NAMALWA (cell line): ENCODE measurements at places on chromosomes 12 and 14.

- DNase-seq = no peak
Observed at GRCh38 chr12:23113781-23114180, 488.8 kb downstream of the ETNK1 start.

- no peak for DNase-seq
Observed at GRCh38 chr12:43736927-43737440, 21.6 kb downstream of the PUS7L start.

GRCh38 chr12:76611533-76611932 lies 52.0 kb upstream of the OSBPL8 start:
- DNase-seq = no peak

DNA sequence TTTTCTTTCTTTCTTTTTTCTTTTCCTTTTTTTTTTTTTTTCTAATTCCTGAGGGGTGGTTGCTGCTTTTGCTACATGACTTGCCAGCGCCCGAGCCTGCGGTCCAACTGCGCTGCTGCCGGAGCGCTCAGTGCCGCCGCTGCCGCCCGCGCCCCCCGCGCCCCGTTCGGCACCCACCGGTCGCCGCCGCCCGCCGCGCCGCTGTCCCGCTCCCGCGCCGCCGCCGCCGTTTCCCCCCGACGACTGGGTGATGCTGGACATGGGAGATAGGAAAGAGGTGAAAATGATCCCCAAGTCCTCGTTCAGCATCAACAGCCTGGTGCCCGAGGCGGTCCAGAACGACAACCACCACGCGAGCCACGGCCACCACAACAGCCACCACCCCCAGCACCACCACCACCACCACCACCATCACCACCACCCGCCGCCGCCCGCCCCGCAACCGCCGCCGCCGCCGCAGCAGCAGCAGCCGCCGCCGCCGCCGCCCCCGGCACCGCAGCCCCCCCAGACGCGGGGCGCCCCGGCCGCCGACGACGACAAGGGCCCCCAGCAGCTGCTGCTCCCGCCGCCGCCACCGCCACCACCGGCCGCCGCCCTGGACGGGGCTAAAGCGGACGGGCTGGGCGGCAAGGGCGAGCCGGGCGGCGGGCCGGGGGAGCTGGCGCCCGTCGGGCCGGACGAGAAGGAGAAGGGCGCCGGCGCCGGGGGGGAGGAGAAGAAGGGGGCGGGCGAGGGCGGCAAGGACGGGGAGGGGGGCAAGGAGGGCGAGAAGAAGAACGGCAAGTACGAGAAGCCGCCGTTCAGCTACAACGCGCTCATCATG lies 654 bp downstream of the FOXG1 start:
- no peak for DNase-seq

DNA sequence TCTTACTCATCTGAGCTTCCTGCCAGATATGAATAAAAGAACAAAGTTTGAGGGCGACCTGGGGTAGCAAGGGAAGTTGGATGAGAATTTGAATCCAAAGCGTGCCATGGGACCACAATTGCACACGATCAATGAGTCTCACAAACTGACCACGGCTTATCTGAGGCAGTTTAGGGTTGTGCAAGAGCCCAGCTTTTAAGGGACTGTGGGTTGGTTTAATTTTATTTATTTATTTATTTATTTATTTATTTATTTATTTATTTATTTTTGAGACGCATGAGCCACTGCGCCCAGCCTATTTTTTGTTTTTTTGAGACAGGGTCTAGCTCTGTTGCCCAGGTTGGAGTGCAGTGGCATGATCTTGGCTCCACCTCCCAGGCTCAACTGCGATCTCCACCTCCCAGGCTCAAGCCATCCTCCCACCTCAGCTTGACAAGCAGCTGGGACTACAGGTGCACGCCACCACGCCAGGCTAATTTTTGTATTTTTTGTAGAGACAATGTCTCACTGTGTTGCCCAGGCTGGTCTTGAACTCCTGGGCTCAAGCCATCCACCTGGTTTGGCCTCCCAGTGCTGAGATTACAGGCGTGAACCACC lies 1.1 kb downstream of the AMDHD1 start:
- no peak for DNase-seq

- DNase-seq = no peak
Observed at GRCh38 chr12:1505576-1505975, 88.8 kb downstream of the FBXL14 start.

- DNase-seq = no peak
Observed at GRCh38 chr14:98954349-98955000, 317.5 kb downstream of the BCL11B start.

DNA sequence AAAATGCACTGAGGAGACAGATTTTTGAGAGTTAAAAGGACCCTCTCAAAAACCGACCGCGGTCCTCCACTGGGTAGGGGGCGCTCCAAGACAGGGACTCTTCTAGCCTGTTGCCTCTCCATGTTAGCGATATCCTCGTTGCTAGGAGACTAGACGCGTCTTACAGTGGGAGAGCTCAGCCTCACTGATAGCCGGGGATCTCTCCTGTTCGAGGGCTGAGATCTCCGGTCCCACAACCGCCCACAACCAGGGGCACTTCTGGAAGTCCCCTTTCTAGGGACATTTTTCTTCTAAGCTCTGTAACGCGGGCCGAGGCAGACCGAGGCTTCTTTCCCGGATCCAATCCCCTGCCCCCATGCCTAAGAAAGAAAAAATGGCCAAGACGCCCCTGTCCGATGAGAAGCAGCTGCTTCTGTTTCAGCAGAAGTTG lies 21.3 kb downstream of the FKBP11 start:
- peak; percentile 94 for DNase-seq

DNA sequence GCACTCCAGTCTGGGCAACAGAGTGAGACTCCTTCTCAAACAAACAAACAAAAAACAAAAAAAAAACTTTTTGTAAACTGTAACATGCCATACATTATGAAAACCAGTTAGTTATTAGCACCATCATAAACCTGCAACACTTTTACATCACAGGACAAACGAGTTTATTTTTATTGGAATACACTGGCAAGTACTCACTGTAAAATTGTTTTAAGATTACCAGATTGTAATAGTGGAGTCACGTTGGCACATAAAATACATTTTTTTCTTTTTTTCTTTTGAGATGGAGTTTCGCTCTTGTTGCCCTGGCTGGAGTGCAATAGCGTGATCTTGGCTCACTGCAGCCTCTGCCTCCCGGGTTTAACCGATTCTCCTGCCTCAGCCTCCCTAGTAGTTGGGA lies 15.7 kb downstream of the FKBP3 start:
- no peak for DNase-seq

DNA sequence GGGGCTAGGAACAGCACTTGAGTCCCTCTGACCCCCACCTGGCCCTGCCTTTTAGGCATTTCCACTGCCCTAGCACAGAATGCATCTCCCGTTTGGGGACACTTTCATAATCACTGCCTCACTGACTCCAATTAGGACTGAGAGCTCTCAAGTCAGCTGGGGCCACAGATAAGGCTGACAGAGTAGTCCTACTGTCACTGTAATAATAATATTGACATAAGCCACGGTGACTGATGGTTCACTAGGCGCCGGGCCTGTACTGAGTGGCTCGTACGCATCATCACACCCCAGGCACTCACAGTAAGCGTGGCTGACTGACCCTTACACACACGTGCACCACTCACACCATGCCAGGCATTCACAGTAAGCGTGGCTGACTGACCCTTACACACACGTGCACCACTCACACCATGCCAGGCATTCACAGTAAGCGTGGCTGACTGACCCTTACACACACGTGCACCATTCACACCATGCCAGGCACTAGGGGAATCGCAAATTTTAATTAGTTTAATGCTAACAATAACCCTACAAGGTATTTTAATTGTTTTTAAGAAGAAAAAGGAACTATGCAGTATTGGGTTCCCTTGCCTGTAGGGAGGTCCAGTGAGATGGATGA lies 87.7 kb downstream of the CHGA start:
- DNase-seq = no peak

DNA sequence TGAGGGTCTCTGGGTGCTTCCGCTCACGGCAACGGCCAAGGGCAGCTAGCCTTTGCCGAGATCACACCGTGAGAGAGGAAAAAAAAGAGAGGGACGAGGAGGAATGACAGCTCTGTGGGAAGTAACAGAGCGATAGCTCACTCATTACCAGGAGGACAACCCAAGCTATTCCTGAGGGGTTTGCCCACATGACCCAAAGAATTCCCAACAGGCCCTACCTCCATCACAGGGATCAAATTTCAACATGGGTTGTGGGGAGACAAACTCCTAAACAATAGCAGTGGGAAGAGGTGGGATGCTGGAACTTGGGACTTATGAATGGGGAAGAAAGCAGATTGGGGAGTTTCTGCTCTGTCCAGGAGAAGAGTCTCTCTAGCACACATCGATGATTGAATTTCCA lies 180.6 kb downstream of the LRRK2 start:
- no peak for DNase-seq

- no peak for DNase-seq
Observed at GRCh38 chr14:44412858-44413569, 94.1 kb downstream of the FSCB start.

DNA sequence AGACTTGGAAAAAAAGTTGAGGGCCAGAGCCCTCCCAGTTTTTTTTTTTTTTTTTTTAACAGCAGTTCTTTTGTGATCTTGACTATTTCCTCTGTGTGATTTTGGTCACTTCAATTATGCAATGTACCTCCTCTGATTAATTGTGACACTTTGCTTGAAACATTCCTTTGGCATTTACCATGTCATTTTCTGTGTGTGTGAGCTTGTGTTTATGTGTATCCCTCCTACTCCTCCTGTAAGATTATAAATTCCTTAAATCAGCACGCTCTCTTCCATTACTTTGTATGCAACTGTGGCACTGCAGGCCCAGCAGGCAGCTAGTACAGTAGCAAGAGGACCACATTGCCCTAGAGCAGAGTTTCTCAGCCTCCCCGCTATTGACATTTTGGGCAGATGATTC lies 33.2 kb upstream of the GALNT16 start:
- DNase-seq = no peak

DNA sequence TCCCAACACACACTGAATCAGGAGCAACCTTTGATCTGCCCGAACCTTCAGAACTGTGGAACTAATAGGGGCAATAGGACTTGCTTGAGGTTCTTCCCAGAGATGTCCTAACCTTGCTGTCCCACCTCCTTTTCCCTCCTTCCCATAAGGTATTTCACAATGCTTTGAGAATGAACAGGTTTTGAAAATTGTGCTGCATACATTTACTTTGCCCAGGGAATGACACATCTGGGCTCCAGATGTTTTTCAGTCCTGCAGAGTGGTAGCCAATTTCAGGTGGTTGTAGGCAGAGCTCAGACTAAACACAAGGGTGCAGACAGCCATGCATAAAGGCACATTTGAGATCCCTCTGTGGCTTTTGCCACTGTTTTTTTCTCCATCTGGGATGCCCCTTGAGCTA lies 206.7 kb upstream of the PWP1 start:
- no peak for DNase-seq

DNA sequence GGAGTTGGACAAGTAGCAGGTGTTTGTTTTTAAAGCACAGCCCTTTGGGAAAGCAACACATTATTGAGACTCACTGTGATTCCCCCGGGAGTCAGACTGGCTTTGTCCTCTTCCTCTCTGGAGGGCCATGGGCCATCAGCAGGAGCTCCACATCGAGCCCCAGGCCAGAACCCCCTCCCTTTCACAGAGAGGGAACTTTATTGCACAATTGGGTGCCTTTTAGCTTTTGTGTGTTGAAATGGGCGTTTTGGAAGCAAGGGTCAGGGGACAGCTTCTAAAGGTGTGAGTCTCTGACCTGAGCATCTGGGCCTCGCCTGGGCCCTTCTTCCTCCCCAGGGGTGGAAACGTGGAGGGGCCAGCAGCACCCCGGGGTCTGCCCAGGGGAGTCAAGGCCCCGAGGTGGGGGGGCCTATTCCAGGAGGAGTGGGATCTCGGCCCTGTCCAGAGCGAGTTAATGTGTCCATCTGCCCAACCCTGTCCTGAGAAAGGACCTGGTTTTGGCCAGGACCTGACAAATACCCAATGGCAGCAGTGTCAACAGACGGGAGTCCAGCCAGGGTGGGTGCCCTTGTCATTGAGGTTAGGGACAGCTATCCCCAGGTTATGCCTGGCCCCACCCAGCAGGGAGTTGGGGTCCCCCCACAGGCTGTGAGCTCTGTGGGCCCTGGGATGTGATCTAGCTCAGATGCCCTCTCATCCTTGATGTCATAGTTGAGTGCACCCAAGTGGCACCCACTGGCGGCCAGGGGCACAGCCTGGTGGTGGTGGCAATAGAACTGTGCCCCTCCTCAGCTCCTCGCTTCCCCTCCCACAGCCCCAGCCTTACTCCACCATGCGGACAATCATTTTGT lies 37.1 kb downstream of the SLC8B1 start:
- DNase-seq = no peak

- DNase-seq = no peak
Observed at GRCh38 chr12:57416039-57416996, 14.5 kb downstream of the R3HDM2 start.

- DNase-seq = no peak
Observed at GRCh38 chr12:70839544-70839943, 81.0 kb downstream of the PTPRR start.
